T-helper 1 cell (primary cell): ENCODE measurements at places on chromosomes 5 and 9.
A peak's percentile ranks its signal among the peaks of the same experiment; 100 is the strongest.

DNA sequence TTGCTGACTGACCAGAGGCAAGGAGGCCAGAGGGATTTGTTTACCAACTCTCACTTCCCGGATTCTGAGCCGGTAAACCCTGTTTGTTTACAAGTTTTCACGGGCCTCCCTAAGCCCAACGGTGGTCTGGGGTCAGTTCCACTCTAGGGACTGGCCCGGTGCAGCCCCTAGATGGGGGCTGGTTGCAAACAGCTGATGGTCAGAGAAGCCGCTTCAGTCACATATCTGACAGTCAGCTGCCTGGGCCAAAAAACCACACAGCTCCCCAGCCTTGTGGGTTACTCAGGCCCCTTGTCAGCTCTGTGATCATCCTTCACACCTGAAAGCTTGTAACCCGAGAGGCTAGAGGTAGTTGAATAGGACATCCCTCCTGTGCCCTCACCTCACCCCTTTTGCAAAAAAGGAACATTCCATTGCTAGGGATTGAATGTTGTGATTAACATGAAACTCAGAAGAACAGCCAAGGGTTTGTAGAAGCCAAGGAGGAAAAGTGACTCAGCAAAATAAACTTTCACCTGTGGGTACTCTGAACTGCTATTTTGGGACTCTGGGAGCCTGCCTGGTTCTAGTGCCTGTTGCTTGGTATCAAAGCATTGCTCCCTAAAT lies 40.4 kb downstream of the SAR1B start:
- DNase-seq, result no peak

DNA sequence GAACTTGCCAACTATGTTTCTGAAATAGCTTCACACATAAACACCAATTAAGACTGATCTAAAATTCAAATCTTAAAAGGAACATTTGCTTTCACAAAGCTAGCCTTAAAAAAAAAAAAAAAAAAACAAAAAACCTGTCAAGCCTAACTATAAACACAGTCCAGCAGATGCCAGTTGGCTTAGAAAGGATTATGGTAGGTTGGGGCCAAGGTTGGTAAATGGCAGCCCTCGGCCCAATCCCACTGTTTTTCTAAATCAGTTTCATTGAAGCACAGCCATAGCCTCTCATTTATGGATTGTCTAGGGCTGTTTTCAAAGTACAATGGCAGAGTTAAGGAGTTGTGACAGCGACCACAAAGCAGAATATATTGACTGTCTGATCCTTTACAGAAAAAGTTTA lies 75.7 kb upstream of the FRRS1L start:
- no peak for DNase-seq

- no peak for DNase-seq
These were observed 25.8 kb upstream of the HSD17B3 start for GRCh38 chr9:96327694-96328352.

DNA sequence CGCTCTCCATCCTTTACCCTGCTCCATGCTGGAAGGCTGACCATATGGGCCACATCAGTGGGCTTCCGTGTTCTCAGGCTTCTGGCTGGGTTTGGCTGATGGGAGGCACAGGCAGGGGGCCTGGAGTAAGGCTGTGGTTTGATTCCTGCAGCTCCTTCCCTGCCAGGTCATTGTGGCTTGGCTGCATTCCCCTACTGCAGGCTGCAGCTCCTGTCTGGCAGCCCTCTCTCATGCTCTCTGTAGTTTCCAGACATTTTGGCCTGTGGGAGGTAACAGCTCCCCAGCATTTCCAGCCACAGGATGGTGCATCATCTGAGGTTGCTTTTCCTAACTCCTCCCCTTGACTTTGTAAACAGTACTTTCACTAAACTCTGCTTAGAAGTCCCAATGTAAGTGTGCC lies 102.0 kb upstream of the PTPN3 start:
- no peak for DNase-seq

GRCh38 chr5:67748165-67748690 lies 467.3 kb upstream of the PIK3R1 start:
- no peak for DNase-seq

DNA sequence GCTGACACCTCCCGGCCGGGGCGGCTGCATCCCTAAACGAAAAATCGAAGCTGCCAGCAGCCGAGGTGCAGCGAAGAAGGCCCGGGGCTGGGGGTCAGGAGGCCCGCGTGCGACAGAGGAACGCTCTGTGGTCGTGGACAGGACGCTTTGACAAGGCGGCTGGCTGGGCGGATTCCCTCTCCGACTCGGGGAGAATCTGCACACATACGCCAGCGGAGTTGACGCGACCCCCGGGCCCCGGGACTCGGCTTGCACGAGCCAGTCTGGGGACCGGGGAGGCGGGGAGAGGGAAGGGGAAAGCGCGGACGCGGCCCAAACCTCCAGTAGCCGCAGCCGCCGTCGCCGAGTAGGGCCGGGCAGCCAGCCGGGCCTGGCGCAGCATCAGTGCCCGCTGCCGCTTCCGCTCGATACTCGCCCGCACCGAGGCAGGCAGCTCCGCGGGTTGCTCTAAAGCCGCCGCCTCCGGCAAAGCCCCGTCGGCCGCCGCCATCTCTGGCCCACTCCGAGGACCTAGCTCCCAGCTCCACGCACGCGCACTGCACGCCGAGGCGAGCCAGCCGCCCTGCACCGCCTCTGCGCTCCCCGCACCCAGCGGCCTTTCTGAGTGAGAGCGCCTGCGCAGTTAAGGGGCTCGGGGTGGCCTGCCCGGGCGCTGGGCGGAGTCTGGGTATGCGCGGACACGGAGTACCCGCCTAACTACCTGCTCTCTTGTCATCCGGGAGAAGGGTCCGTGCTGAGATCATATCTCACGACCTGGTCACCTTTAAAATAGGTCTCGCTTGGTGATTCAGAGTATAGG lies at the start of gene XPA:
Gene XPA, minus strand, starts transcription at position 538 of the 799 bp plus-strand sequence. Its CDS starts 48 bp downstream, at position 490.
- DNase-seq, result peak; percentile 98

GRCh38 chr5:167664222-167664804 lies 627.1 kb upstream of the WWC1 start:
- DNase-seq, result no peak

DNA sequence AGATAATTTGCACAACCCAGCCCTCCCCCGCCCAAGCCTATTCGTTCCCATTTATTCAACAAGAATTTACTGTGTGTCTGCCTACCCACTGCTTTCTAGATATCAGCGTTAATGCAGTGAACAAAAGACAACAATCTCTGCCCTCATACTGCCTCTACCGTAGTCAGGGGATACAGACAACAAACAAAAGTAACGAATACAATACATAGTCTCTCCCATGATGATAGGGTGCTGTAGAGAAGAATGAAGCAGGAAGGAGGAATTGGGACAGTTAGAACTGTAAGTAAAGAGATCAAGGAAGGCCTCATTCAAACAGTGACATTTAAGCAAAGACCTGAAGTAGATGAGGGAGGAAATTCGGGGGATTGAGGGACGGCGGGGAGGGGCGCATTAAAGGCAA lies 1.7 kb downstream of the GFM2 start:
- DNase-seq, result no peak

DNA sequence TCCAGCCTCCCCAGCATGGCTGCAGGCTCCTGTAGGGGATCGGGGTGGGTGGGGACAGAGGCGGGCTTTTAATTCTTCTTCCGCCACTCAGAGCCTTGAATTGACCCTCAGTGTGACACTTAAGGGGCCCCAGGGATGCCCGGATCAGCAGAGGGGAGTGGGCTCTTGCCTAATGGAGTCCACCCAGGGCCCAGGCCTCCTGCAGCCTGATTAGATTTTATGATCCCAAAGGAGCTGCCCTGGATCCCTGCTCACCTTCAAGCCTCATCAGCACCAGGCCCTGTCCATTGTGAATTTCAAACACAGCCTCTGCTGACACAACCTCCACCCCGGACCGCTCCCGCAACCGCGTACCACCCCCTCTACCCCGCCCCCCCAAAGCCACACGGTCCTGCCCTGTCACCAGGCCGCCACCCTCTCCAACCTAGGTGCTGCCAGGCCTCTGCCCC lies 214.1 kb upstream of the IER5L start:
- no peak for DNase-seq

GRCh38 chr9:92764381-92764987 lies at the start of gene BICD2:
Gene BICD2 (minus strand): TSS chr9:92764833. CDS start chr9:92764744, 89 bp downstream.
- DNase-seq, result no peak
